ENCODE measurements at places on chromosomes 6 and 20.
A peak's percentile ranks its signal among the peaks of the same experiment; 100 is the strongest.

- no peak for DNase-seq
Observed at GRCh38 chr20:63505723-63506122, 6.8 kb upstream of the EEF1A2 start.

DNA sequence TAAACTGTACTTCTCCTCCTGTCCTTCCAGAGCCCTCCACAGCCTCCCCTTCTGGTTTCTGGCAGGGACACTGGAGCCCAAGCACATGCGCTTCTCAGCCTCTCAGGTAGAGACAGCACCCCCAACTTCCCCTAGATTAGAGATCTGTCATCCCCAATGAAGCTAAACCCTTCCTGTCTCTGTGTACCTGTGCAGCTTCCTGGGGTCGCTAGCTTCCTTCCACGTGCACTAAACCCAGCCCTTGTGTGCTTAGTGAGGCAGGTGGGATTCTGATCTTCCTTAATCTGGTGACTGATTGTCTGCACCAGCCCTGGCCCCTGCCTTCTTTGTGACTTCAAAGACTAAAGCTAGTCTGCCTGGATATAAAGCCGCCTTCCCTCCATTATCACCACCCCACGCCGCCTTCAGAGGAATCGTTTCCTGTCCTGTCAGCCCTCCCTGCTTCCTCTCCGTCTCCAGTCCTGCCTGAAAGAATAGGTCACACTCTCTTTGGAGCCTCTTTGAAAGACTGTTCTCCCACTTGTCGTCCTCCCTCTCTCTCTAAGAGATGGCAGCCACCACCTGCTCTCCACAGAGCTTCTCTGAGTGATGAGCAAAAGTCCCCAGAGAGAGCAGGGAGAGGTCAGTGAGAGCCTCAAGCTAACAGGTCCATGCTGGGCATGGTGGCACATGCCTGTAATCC lies 27.5 kb downstream of the CAPN11 start:
- DNase-seq, result no peak

GRCh38 chr6:160330619-160331018 lies 17.6 kb upstream of the SLC22A3 start:
- no peak for DNase-seq

GRCh38 chr6:10520468-10520867 lies 683 bp upstream of the GCNT2 start:
- no peak for DNase-seq

DNA sequence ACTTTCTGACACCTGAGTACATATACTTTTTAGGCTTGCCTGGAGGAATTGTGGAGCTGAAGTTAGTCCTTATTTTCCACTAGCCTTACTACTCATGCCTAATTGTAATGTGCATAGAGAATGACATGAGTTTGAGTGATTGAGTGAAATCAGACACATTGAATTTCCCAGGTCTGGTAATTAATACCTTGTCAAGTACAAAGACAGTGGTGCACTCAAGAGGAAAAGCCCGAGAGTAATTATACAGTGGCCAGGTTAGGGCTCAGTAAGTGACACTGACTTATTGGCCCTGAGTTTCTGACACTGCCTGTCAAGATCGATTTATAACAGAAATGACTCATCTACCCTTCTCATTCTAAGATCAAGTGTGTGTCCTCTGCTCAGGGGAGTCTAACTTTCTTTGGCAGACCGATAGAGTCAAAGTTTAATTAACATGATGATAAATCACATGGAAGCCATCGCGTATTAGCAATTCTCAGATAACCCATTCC lies 288.3 kb downstream of the TPBG start:
- DNase-seq, result no peak

- DNase-seq, result no peak
Observed at GRCh38 chr6:43953794-43954310, 173.4 kb downstream of the MRPL14 start.

DNA sequence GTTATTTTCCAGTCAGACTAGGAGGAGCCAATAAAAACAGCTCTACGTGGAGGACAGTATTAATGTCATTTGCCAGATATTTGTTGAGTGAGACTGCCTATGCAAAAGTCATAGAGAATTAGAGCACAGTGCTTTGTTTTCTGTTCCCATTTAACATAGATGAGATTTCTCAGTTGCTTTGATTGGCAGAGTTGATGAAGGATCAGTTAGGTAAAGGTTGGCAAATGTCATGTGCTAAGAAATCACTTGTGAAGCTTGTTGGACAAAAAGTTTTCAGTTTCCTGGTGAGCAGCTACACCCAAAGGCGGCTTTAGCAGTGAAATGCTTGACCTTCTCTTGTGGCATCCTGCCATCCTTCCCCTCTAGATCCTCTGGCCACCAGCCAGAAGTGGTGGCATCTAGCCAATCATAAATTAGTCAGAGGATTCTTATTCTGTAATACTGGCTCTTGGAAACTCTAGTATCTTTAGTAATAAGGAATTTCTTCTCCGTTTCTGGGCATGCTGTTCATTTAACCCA lies 37.0 kb downstream of the BCKDHB start:
- DNase-seq, result no peak

DNA sequence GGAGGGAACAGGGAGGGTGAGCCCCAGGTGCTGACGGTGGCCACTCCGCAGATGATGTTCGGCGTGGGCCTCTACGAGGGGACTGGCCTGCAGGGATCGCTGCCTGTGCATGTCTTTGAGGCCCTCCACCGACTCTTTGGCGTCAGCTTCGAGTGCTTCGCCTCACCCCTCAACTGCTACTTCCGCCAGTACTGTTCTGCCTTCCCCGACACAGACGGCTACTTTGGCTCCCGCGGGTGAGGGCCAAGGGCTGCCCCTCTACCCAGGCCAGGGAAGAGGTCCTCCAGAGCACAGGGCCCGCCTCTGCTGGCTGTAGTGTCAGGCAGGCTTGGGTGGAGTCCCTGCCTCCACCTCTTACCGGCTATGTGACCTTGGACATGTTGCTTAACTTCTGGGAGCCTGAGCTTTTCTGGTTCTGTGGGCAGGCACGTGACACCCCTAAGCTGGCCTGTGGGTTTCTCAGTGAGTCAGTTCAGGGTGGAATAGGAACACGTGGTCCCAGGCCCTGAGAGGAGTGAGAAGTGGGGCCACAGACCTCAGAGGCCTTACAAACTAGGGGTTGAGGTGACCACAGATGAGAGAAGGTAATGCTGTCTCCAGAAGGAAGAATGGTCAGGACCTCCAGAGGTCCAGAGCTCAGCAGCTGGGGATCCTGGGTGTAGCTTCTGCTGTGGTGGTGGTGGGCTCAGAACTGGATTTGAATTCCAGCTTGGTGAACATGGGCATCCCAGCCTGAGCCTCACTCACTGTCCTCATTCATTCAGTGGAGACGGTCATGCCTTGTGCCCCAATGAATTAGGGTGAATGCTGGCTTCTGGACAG lies 11.9 kb downstream of the PCIF1 start:
- DNase-seq, result peak; percentile 64

GRCh38 chr20:40776466-40777457 lies 87.7 kb upstream of the MAFB start:
- no peak for DNase-seq

DNA sequence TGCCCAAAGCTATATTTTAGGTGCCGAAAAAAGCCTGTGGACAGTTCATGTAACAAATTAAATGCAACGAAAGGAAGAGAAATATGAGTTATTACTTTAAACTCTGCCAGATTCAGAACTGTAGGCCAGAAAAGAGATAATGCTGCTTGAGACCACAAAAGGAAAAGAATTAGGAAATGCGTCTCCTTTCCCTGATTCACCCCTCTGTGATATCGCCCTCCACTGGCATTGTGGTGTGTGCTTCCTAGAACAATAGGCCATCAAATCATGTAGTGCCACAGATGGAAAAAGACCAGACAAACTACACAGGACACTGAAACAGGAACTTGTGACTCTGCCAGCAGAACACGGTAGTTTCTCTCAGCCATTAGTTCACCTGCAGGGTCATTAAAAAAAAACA lies 14.7 kb upstream of the LAMA4 start:
- no peak for DNase-seq

DNA sequence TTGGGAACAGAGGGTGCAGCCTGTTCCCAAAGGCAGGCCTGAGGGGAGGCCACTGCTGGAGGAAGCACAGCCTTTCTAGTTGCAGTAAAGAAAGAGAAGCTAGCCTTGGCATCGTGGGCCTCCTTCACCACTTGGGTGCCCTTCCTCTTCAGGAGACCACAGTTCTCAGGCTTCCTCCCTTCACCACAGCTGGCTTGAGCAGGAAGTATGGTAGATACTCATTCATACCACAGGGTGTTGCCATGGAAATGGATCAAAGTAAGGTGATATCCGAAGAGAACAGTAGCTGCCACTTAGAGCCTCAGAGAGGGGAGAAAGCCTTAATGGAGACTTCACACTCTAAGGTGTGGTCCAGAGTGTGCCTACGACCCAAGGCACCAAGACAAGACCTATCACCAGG lies 120.4 kb upstream of the RIPOR2 start:
- peak; percentile 92 for DNase-seq

DNA sequence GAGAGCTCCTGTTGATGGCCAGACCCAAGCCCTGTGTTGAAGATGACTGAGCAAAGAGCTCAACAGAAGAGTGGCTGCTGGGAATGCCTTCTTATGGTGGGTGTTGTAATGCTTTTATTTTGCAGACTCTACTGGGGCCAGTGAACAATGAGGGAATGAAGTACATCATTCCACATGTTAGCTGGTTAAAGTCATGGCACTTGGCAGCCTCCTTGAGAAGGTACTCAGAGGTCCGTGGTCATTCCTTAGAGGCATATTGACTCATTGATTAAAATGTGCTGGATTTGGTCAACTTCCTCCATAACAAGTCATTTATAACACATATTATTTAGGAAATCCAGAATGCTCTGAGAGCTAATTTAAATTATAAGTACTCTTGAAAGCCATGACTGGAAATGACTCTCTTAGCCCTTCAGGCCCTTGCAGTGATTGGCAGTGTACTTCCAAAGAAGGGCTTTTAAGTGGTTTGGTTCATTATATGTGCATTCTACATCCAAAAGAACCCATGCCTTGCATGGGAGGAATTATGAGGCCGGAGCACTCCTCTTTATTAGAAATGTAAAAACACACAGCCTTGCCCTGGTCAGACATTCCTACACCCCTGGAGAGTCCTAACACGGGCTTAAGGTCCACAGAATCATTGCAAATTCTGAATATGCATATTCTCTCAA lies 976.9 kb downstream of the KIF16B start:
- DNase-seq, result no peak

GRCh38 chr6:1311400-1312202 lies at the start of gene FOXQ1:
Gene FOXQ1, plus strand, starts transcription at chr6:1312098. Its CDS starts 607 bp downstream, at chr6:1312705.
- peak; percentile 10 for DNase-seq

GRCh38 chr6:166998256-166999144 lies 697 bp upstream of the CEP43 start:
- peak; percentile 8 for DNase-seq

DNA sequence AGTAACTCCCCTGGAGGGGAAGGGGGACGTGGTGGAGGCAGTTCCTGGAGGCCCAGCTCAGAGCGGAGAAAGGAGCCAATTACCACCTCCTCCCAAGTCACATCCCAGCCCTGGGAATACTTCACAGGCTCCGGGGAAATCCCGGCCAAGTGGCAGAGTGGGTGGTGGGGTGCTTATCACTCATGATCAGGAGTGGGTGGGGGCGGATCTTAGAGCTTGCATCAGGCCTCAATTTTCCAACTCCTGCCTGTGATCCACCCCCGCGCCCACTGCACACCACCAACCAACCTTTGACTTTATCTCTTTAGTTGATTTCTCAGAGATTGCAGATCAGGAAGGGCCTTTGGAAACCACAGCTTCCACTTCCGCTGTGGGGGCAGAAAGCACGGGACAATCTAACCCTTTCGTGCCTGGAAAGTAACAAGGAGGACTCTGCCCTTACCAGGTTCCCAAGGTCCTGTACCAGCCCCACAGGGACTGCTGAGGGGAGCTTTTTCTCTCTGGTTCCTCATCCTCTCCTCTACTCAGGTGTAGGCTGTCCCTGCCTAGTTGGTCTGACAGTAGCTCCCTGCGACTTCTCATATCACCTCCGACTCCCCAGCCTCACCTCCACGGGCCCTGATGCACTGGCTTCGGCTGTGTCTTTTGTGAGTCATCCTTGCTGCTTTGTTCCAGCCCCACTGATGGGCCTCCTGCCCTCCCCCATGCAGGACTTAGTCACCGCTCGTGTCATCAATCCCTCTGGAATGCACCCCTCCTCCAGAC lies 24.9 kb upstream of the IER3 start:
- DNase-seq, result peak; percentile 82

DNA sequence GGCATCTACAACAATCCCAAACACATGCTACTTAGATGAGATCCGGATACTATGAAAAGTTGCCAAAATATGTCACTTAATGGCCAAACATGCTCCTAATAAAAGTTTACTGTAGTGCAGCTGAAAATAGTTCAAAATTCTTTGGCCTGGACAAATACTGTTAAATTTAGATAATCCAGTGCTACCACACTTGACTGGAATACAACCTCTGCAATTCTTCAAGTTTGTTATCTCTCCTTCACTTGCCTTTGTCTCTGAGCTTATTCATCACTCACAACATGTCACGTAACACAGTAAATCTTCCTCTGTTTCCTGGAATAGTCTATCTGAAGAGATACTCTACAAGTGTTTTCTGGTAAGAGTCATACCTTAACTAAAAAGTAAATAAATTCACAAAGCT lies 10.5 kb upstream of the PLN start:
- no peak for DNase-seq

DNA sequence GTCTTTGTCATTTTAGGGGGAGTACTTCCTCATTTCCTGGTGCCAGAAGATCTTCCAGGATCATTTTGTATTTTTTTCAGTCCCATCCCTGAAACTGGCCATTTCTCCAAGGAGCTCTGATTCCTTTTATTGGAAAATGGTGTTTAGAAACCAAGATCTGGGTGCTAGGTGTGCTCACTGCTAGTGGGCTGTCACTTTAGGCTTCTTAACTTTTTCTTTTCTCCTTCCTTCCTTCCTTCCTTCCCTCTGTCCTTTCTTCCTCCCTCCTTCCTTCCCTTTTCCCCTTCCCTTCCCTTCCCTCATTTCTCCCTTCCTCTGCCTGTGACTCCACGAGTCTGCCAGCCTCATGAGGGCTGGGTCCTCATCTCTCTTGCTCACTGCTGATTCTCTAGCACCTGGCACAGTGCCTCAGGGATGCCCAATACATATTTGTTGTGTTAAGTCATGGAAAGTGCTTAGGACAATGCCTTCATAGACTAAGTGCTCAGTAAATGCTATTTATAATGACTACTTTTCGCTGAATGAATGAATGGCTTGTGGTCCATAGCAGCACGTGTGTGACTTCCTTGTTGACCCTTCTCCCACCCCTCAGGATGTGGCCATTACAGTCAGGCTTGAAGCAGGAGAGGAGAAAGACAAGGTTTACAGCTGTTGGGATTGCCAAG lies 36.9 kb downstream of the APCDD1L start:
- no peak for DNase-seq

DNA sequence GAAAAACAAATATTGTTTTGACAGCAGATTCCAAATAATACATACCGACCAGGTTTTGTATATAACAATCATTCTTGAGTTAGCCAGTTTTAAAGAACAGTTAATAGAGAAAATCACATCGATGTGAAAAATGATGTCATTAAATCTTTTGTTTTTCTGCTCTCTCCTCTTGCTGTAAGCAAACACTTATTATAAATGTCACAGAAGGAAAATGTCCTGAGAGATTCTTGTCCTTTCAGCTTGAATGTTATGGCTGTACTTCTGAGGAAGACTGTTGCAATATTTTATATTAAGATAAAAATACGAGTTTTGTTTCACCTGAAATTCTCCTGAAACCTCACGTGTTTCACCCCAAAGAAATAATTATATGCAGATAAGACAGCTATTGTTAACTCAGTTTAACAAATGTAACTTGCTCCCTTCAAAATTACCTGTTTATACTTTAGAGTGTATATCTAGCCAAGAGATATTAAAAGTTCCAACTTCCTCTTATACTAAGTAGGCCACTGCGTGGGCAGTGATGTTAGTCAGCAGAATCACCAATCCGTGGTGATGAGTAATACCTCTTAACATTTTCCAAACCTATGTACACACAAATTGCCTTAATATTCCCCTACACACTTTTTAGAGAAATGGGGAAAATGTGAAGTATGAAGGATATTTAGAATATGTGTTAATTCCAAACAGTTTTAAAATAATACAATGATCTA lies 1111.4 kb upstream of the CITED2 start:
- no peak for DNase-seq

Measured in activated CD4-positive, alpha-beta T cell treated with anti-CD3 and anti-CD28 coated beads, Interleukin-2, amount 50 U/mL, for 16 hours (primary cell).